ENCODE measurements at places on chromosomes 3 and 15. TPM values are rescaled to one million over a fixed set of nuclear protein-coding genes. Genes with fewer than 3 reads are reported as not detected.

GOLGA8R gene
- not detected for total RNA-seq

SLC7A14 gene
- not detected for total RNA-seq

GUCA1C gene
- total RNA-seq = not detected

PLEKHO2 gene
- 7.6 TPM for total RNA-seq

WDR6 gene
- total RNA-seq = 29.6 TPM

CEP97 gene
- total RNA-seq = 12.3 TPM

RASL12 gene
- 0.04 TPM for total RNA-seq

TMCO5A gene
- total RNA-seq = not detected

AQP9 gene
- not detected for total RNA-seq

PLCB2 gene
- 2.4 TPM for total RNA-seq

POLQ gene
- 5.4 TPM for total RNA-seq

P2RY14 gene
- not detected for total RNA-seq

CLDN1 gene
- 0.12 TPM for total RNA-seq

IQCF5 gene
- not detected for total RNA-seq

CAMKV gene
- total RNA-seq = not detected

SV2B gene
- 0.04 TPM for total RNA-seq

SH2D7 gene
- total RNA-seq = not detected

NOX5 gene
- total RNA-seq = not detected

FRMD5 gene
- total RNA-seq = 1.1 TPM

SLC28A1 gene
- not detected for total RNA-seq

KCNMB2 gene
- total RNA-seq = not detected

SCG3 gene
- total RNA-seq = not detected

UROC1 gene
- total RNA-seq = not detected

C3orf49 gene
- total RNA-seq = not detected

DNAJA4 gene
- total RNA-seq = not detected

Data from H4 (cell line).